ENCODE measurements at places on chromosomes 2 and 18.

GRCh38 chr2:49032936-49033335, 121.4 kb downstream of the FSHR start:
- DNase-seq: no peak

- no peak for DNase-seq
Measured at GRCh38 chr2:88027697-88028389, 11.5 kb upstream of the RNU2-63P start.

DNA sequence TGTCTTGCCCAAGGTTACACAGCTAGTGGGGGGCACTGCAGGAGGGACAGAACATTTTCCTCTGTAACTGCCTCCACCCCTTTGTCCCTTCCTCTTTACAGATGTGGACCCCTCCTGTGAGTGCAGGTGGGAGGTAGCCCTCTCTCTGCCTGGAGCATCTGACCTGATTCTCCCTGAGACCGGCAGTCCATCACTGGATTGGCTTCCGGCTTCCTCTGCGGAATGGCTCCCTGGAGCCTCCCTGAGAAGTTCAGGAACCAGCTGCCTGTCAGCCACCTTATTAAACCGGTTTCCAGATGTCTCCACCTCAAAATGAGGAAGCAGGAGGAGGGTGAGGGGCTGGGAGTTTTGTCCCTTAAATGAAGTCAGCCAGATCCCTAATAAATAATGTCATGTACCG, 67.3 kb upstream of the TNP1 start:
- DNase-seq: no peak

DNA sequence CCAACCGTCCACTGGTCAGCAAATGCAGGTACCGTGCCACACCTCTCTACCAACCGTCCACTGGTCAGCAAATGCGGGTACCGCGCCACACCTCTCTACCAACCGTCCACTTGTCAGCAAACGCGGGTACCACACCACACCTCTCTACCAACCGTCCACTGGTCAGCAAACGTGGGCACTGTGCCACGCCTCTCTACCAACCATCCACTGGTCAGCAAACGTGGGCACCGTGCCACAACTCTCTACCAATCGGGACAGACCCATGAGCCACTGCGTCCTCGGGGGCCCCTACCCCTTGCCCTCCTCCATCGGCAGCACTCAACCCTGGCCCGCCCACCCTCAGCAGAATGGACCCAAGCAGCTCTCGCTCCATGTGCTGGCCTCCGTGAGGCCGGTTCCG, 226.4 kb upstream of the SALL3 start:
- no peak for DNase-seq

- DNase-seq: no peak
Measured at GRCh38 chr2:172462373-172462848, 35.0 kb downstream of the ITGA6 start.

DNA sequence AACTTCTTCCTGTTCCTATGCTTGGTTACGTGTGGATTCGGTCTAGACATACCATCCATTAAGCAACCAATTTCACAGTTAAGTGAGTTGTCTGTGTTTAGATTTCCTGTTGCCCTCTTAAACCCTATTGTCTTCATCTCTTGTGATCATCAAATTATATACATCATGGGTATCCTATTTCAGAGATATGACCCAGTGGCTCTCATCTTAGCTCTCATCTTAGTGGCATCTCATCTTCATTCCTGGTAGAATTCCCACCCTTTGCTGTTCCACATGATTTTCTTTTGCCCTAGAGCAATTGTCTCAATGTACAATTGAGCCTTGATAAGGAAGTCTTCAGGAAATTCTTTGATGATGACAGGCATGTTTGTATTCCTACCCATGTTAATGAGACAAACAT, 29.4 kb upstream of the FN1 start:
- no peak for DNase-seq

- no peak for DNase-seq
Measured at GRCh38 chr2:98819231-98819766, 88.4 kb upstream of the MGAT4A start.

GRCh38 chr18:57107140-57107832, 39.6 kb upstream of the BOD1L2 start:
- peak; percentile 25 for DNase-seq

- no peak for DNase-seq
Measured at GRCh38 chr18:2223449-2223848, 347.9 kb downstream of the METTL4 start.

- DNase-seq: no peak
Measured at GRCh38 chr2:138227195-138227594, 262.9 kb downstream of the HNMT start.

- DNase-seq: peak; percentile 43
Measured at GRCh38 chr18:11902522-11903292, 5.4 kb downstream of the MPPE1 start.

DNA sequence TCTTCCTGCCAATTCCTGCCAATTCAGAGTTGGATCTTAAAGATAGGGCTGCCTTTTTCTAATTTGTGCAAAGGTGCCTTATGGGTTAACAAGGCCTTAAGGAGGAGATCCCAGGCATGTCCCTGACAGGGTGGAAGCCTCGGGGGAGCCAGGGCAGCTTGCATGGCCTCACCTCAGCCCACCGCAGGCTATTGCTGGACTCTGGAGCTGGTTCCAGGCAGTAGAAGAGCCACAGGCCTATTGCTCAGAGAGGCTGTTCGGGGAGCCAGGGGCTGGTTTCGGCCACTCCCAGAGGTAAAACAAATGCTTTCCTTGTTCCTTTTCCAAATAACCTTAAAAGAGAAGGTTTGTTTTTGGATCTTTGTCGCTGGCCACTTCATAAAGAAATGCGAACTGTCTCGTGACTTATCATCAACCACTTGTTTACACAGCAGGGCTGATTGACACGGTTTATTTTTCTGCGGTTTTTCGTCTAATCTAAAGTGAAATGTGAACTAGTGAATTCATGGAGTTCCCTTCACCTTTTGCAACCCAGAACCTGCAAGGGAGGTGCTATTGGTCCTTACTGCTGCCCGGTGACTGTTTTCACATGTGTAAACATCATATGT, 108.6 kb downstream of the APOB start:
- no peak for DNase-seq

GRCh38 chr2:187875261-187876141, 321.3 kb upstream of the TFPI start:
- peak; percentile 17 for DNase-seq

DNA sequence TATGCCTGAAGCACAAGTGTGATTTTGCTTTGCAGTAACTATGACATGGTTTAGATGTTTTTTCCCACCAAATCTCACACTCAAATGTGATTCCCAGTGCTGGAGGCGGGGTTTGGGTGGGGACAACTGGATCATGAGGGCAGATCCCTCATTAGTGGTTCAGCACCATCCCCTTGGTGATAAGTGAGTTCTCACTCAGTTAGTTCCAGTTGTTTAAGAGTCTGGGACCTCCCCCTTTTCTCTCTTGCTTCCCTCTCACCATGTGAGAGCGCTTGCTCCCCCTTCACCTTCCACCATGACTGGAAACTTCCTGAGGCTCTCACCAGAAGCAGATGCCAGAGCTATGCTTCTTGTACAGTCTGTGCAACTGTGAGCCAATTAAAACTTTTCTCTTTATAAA, 102.9 kb downstream of the NBAS start:
- no peak for DNase-seq

DNA sequence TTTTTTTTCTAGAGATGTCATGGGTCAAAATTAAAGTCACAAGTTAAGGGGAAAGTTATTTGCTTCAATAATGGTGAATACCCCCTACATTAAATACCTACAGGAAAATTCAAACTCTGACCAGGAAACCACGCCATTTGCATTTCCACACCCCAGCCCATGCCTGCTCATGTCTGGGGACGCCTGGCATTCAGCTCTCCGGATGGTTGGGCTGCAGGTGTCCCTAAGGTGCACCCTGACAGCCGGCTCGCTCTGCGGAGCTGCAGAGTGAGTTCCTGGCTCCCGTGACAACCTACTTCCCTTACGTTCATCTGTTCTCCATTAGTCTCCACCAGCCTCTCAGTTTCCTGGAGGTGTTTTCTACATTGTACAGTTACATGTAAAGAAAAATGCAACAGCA, 122.7 kb upstream of the RIOK3 start:
- no peak for DNase-seq

DNA sequence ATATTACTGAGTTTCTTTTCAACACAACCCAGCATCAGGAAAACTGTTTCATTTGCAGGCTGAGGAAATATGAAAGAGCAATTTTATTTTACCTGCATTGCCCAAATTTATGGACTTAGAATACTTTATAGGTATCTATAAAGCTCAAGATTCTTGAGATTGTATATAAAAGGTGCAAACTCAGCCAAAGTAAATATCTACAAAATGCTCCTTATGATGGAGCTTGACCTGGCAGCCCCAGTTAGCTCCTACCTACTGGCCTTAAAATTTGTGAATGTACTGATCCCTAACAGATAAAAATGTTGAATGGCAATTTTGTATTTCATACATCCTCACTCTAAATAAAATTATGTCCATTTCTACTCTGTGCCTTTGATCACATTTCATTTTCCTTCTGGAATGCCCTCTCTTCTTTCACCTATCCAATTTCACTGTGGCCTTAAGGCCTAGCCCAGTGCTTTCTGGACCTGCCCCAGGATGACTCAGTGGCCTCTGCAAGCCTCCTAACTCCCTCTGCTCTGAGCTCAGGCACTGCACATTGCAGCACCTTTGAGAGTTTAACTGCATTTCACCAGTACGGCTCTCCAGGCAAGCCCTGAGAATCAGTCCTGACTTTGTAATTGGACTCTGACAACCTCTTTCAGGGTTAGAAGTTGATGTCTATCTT, 125.9 kb downstream of the ANTXR1 start:
- no peak for DNase-seq

- DNase-seq: no peak
Measured at GRCh38 chr2:158926478-158926948, 41.9 kb upstream of the TANC1 start.

- peak; percentile 54 for DNase-seq
Measured at GRCh38 chr2:223727562-223727961, 109.8 kb downstream of the AP1S3 start.

DNA sequence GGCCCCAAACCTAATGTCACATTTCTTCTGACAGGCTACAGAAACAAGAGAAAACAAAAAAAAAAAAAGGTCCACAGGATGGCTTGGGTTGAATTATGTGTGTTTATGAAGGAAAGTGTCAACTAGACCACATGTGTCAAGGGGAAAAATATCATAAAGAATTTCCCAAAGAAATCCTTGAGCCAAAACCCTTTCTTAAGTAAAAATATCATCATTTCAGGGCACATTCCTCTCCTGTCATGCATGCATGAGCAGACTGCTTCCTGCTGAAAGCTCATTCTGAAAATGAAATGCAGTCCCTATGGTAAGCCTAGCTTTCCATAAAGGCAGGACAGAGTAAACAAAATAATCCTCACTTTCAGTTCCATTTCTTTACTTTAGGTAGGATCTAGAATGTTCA, 85.7 kb upstream of the RBBP8 start:
- DNase-seq: no peak

DNA sequence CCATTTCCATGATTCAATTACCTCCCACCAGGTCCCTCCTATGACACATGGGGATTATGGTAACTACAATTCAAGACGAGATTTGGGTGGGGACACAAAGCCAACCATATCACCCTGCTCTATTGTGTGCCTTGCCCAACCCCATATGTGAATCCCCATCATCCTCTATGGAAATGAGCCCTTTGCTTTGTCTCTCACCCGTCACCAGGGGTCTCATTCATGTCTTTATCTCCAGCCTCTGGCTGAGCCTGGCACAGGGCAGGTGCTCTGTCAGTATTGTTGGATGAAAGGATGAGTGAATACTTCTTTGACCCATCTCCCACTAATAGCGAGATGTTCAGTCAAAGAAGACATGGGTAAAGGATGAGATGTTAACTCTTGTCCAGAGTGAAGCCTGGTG, 116.6 kb upstream of the LGALSL start:
- DNase-seq: no peak

DNA sequence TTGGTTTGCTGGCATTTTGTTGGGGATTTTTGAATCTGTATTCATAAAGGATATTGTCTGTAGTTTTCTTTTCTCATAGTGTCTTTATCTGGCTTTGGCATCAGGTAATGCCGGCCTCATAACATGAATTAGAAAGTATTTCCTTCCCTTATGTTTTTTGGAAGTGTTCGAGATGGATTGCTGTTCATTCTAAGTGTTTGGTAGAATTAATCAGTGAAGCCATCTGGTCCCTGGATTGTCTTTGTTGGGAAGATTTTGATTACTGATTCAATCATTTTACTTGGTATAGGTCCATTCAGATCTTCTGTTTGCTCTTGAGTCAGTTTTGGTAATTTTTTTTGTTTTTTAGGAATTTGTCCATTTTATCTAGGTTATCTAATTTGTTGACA, 22.3 kb downstream of the KIAA1328 start:
- DNase-seq: no peak

DNA sequence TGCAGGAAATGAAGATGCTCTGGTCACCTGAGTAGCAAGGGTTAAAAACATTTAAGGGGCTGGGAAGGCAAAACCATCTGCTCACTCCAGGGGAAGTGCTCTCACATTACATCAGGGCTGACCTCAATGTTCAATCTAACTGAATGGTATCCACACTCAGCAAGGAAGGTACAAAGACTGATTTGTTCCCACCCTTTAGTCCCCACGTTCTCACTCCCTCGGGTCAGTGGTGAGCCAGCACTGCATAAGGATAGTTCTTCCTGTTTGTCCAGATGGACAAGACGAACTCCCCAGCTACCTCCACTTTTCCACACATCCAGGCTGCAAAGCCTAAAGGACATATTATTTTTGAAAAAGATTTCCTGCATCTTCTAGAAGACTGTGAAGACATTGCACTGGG, 126.6 kb upstream of the SLC14A2 start:
- DNase-seq: no peak

DNA sequence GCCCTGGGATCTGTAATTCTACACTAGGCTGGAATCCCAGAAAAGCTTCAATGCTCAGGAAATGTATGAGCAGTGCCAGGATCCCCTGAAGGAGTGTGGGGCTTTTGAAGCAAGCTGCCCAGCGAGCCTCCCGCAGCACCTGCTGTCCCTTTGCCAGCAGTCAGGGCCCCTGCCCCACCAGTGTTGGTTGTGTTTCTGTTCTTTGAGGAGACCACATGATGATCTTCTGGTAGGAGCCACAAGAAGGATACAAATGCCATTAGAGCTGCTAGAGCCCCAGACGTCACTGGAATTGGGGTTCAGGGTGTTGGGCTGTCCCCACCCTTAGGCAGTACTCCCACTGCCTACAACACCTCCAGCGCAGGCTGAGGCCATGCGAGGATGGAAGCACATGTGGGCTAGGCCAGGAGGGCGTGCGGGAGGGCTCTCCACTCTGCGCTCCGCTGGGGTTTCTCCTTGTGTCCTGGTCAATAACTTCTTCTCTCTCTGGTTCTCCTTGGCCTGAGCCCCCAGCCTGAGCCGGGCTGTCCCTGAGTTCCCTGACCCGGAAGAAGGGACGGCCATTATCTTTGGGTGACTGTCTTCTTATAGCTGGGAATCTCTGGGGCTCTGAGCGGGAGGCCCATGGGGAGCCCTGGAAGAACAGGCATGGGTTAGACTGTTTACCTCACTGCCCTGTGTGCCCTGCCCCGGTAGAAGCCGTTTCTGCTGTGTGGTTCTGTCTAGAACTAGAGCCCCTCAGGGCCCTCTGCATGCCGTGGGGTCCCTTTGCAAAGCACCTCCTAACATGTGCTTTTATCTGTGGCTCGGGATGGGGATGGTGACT, 73.9 kb downstream of the LRRFIP1 start:
- no peak for DNase-seq

All from Ammon's horn (tissue), 1 donor.